Effector memory CD4-positive, alpha-beta T cell (primary cell): ENCODE measurements at places on chromosomes 1 and 21.
A peak's percentile ranks its signal among the peaks of the same experiment; 100 is the strongest.

DNA sequence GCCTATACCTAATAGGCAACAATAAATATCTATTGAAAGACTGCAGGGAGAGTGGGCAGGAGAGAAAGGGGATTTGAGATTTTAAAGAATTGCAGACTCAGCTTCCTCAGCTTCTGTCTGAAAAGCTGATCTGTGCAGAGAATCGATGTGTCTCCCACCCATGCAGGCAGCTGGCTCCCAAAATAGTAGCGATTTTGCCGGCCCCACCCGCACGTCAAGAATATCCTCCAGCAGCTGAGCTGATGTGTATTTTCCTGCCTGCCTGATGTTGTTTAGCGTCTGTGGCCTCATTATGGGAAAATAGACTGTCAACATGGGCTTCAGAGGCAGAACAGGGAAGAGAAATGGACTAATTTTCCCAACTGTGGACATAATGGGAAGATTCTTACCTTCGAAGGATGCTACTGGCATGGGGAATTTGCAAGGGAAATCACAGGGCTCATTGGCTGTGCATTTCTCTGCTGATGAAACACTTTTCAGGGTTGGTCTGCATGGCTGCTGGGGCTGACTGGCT is 699.8 kb downstream of the PTPRU start:
- no peak overlapping the region for H3K4me3 ChIP-seq
- H3K36me3 ChIP-seq = no peaks in the 10 kb centered on the region
- no peaks in the 10 kb centered on the region for H3K4me1 ChIP-seq
- H3K27ac ChIP-seq = no peak overlapping the region
- no peaks in the 10 kb centered on the region for H3K27me3 ChIP-seq
- DNase-seq = no peak

GRCh38 chr1:33297911-33298622 is 22.8 kb downstream of the A3GALT2 start:
- H3K4me3 ChIP-seq = no peak overlapping the region
- no peak for DNase-seq
- H3K4me1 ChIP-seq = peaks cover 3% of the 10 kb centered on the region
- peaks cover 2% of the 10 kb centered on the region for H3K36me3 ChIP-seq
- no peaks in the 10 kb centered on the region for H3K27me3 ChIP-seq

- H3K27ac ChIP-seq = no peak overlapping the region
- no peaks in the 10 kb centered on the region for H3K4me1 ChIP-seq
- H3K4me3 ChIP-seq = no peak overlapping the region
- DNase-seq = no peak
These were observed 62.9 kb upstream of the TMPRSS2 start for GRCh38 chr21:41570791-41571355.

DNA sequence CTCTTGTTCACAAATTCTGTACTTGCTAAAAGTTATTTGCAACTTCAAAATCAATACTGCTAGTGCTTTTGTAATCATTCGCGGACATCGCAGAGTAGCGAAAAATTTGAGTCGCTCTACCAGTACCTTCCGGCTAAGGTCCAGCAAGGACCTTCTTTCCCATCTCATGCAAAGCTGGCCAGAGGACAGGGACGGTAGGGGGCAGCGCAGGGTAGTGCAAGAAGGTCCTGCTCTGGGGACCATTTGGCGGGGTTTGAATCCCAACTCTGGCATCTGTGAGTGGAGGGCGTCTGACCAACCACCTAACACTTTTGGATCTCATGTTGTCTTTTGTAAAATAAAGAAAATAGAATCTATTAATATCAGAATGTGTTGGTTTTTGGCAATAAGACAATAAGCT is 258.3 kb downstream of the SPATA17 start:
- no peak overlapping the region for H3K4me3 ChIP-seq
- no peaks in the 10 kb centered on the region for H3K36me3 ChIP-seq
- H3K27me3 ChIP-seq = no peaks in the 10 kb centered on the region

GRCh38 chr21:42344631-42345030 is 6.2 kb downstream of the TFF2 start:
- DNase-seq = no peak
- H3K4me1 ChIP-seq = no peaks in the 10 kb centered on the region
- H3K27me3 ChIP-seq = no peaks in the 10 kb centered on the region
- no peaks in the 10 kb centered on the region for H3K36me3 ChIP-seq
- H3K27ac ChIP-seq = no peak overlapping the region

DNA sequence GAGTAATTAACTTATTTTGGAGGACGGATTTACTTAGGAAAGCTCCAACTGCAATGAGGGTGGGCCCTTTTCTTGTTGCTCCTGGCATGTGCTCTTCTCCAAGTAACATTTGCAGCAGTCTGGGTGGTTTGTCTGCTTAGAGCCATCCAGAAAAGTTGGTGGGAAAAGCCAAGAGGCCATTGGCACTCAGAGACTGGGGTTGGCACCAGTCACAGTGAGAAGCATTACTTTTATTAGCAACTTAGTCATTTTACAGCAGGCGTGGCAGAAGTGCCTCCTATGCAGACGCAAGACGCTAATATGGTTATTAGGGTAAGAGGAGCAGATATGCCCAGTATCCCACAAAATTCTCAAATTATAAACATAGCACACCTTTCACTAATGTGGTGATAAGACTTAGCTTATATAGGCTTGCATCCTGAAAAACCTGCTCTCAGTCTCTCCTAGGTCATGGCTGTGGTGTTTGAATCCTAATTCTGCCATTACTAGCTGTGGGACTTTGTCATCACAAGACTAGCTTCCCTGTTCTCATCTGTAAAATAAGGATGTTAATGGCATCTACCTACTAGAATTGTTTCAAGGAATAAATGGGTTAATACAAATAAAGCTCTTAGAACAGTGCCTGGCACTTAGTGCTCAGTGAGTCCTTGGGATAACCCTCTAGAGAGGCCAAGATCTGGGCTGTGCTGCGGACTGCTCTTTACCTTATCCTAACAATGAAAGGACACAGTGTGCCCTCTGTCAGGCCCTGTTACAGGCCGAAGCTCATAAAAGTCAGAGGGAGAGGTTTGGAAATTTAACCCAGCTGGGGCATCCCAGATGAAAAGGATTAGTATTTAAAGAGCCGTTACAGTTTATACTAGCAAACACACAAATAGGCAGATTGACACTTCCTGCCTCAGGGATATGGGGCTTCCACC is 154.6 kb downstream of the ROR1 start:
- no peak overlapping the region for H3K27ac ChIP-seq
- H3K4me1 ChIP-seq = no peaks in the 10 kb centered on the region
- no peaks in the 10 kb centered on the region for H3K27me3 ChIP-seq
- H3K36me3 ChIP-seq = no peaks in the 10 kb centered on the region
- H3K4me3 ChIP-seq = no peak overlapping the region
- no peak for DNase-seq

GRCh38 chr1:201818971-201819750 is 9.8 kb upstream of the IPO9 start:
- H3K4me3 ChIP-seq = no peak overlapping the region
- H3K27ac ChIP-seq = no peak overlapping the region

GRCh38 chr21:26977746-26978145 is 10.9 kb upstream of the ADAMTS5 start:
- H3K4me1 ChIP-seq = no peaks in the 10 kb centered on the region
- H3K4me3 ChIP-seq = no peak overlapping the region
- no peak for DNase-seq
- no peak overlapping the region for H3K27ac ChIP-seq
- no peaks in the 10 kb centered on the region for H3K27me3 ChIP-seq

GRCh38 chr1:209810783-209811182 is 4.8 kb upstream of the IRF6 start:
- H3K27ac ChIP-seq = no peak overlapping the region
- no peak for DNase-seq
- no peak overlapping the region for H3K4me3 ChIP-seq
- H3K36me3 ChIP-seq = no peaks in the 10 kb centered on the region

DNA sequence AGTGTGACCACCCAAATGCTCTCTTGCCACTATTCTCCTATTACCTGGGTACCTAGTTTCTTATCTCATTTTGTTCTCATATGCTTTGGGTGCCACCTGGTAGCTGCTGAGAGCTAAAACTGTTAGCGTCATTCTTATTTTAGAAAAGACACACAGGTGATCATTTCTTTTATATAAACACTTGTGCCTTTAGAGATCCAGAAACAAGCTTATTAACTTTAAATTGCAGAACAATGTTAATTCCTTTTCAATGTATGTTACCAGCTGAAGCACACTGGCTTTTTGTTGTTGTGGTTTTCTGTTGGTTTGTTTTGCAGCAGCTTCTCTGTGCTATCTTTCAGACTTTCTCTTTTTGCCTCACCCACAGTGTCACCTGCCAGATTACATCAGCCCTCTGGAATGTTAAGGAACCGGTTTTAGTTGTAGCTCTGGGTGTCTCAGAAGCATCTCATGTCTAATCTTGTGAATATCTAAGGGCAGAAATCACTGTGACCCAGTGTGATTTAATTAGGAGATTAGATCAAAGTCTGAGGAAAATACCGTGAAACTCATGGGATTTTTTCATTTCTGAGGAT is 43.4 kb upstream of the SLC19A2 start:
- H3K36me3 ChIP-seq = no peaks in the 10 kb centered on the region
- no peak for DNase-seq
- no peaks in the 10 kb centered on the region for H3K4me1 ChIP-seq
- H3K27me3 ChIP-seq = no peaks in the 10 kb centered on the region

DNA sequence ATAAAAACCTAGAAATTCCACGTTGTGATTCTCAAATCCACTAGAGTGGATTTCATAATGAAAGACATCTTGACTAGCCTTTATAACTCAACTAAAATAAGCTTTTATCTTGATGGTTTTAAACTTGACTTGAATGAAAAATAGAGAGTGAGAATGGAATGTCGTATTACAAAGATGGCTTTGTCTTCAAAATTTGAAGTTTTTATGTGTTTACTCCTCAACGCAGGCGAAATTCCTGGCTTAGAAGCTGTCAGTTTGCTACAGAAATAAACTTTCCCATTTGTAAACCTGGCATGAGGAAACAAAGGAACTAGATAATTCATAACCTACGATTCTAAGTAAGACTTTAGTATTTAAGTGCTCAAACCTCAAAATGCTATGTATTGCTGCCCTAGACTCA is 90.0 kb upstream of the KRTAP19-8 start:
- H3K27ac ChIP-seq = no peak overlapping the region
- peaks cover 17% of the 10 kb centered on the region for H3K4me1 ChIP-seq
- H3K36me3 ChIP-seq = peaks cover 51% of the 10 kb centered on the region
- DNase-seq = no peak
- H3K27me3 ChIP-seq = no peaks in the 10 kb centered on the region

GRCh38 chr1:44855742-44856141 is 12.7 kb upstream of the PTCH2 start:
- H3K36me3 ChIP-seq = no peaks in the 10 kb centered on the region
- no peak overlapping the region for H3K4me3 ChIP-seq
- no peak for DNase-seq
- no peak overlapping the region for H3K27ac ChIP-seq
- H3K27me3 ChIP-seq = no peaks in the 10 kb centered on the region

DNA sequence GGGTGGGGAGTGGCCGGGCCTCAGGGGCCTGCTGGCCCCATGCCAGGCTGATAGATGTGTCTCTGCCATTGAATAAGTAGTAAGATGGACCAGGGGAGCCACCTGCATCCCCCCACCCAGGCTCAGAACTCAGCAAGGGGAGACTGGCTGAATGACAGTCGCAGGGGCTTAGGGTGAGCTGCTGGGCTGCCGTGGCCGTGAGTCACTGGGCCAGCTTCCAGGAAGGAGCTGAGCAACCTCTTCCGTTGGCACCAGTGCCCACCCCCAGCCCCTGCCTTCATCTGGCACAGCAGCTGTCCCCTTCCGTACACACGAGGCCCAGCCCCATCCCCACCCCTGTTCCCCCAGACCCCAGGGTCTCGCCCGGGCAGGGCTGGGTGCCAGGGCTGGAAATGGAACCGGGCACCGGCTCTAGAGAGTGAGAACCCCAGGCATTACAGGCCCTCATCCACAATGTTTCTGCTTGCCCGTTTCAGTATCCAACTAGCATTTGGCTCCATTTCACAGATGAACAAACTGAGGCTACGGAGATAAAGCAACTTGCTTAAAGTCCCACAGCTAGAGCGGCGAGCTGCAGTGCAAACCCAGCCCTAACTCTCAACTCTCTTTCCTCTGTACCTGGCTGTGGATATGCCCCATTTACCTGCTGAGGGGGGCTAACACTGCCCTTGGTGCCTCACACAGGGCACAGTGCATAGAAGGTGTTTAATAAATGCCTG is 10.2 kb downstream of the WNT4 start:
- no peak overlapping the region for H3K4me3 ChIP-seq
- H3K36me3 ChIP-seq = no peaks in the 10 kb centered on the region
- DNase-seq = no peak

DNA sequence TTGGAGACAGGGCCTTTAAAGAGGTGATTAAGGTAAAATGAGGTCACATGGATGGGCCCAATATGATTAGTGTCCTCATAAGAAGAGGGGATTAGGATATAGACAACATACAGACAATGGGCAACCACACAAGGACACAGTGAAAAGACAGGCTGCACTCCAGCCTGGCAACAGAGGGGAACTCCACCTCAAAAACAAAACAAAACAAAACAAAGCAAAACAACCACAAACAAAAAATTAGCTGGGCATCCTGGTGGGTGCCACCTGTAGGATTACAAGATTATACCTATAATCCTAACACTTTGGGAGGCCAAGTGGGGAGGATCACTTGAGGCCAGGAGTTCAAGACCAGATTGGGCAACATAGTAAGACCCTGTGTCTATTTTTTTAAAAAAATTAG is 4.8 kb upstream of the MDM4 start:
- no peaks in the 10 kb centered on the region for H3K27me3 ChIP-seq
- no peak for DNase-seq
- no peak overlapping the region for H3K4me3 ChIP-seq
- peak overlapping the region; percentile 39 for H3K27ac ChIP-seq
- no peaks in the 10 kb centered on the region for H3K4me1 ChIP-seq

DNA sequence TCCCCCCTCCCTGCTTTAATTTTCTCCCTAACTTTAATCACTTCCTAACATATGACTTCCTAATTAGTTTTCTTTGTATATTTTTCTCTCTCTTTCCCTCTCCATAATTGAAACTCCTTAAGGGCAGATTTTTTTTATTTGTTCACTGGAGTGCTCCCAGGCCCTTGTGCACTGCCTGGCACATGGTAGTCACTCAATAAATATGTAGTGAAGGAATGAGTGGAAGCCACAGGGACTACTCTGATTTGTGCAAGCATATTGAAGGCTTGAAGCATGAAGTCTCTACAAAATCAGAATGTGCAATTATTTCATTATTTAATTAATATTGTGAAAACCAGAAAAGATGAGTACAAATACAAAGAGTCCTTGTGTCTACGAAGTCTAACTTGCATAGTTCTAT is 41.5 kb downstream of the SNX7 start:
- no peaks in the 10 kb centered on the region for H3K27me3 ChIP-seq
- H3K36me3 ChIP-seq = no peaks in the 10 kb centered on the region
- H3K27ac ChIP-seq = no peak overlapping the region
- H3K4me3 ChIP-seq = no peak overlapping the region
- no peak for DNase-seq

GRCh38 chr1:235867903-235868469 is 1.3 kb upstream of the LYST start:
- H3K4me3 ChIP-seq = peak overlapping the region; percentile 46
- H3K36me3 ChIP-seq = no peaks in the 10 kb centered on the region
- peak; percentile 37 for DNase-seq

GRCh38 chr1:72526926-72527325 is 244.6 kb upstream of the NEGR1 start:
- H3K4me1 ChIP-seq = no peaks in the 10 kb centered on the region
- H3K27ac ChIP-seq = no peak overlapping the region
- DNase-seq = no peak
- H3K4me3 ChIP-seq = no peak overlapping the region
- H3K27me3 ChIP-seq = no peaks in the 10 kb centered on the region

GRCh38 chr1:202063093-202063492 is 52.7 kb downstream of the ELF3 start:
- no peaks in the 10 kb centered on the region for H3K27me3 ChIP-seq
- H3K27ac ChIP-seq = no peak overlapping the region
- H3K4me3 ChIP-seq = no peak overlapping the region
- H3K4me1 ChIP-seq = no peaks in the 10 kb centered on the region
- no peak for DNase-seq
